Neural progenitor cell (in vitro differentiated cells): ENCODE measurements at places on chromosomes 6 and 20. TPM values are rescaled to one million over a fixed set of nuclear protein-coding genes. Genes with fewer than 3 reads are reported as not detected.

- peak; percentile 61 for DNase-seq
- H3K36me3 ChIP-seq: no peaks in the 10 kb centered on the region
- no peak overlapping the region for H3K4me3 ChIP-seq
- no peak overlapping the region for H3K27ac ChIP-seq
- H3K27me3 ChIP-seq: no peaks in the 10 kb centered on the region
Observed at GRCh38 chr6:160088069-160088783, 33.4 kb upstream of the SLC22A1 start.

- DNase-seq: peak; percentile 27
- H3K36me3 ChIP-seq: no peaks in the 10 kb centered on the region
- peaks cover 18% of the 10 kb centered on the region for H3K4me1 ChIP-seq
- H3K27ac ChIP-seq: no peak overlapping the region
- H3K27me3 ChIP-seq: no peaks in the 10 kb centered on the region
- no peak overlapping the region for H3K4me3 ChIP-seq
Observed at GRCh38 chr6:72246926-72247325, 360.6 kb downstream of the RIMS1 start.

- DNase-seq: no peak
- no peaks in the 10 kb centered on the region for H3K27me3 ChIP-seq
- no peaks in the 10 kb centered on the region for H3K4me1 ChIP-seq
- H3K27ac ChIP-seq: no peak overlapping the region
Observed at GRCh38 chr20:38842026-38842425, 36.5 kb downstream of the PPP1R16B start.

SLC9A8 gene
- total RNA-seq: 4.1 and 6.3 TPM in 2 replicates

- no peaks in the 10 kb centered on the region for H3K4me1 ChIP-seq
- no peak overlapping the region for H3K27ac ChIP-seq
- no peaks in the 10 kb centered on the region for H3K27me3 ChIP-seq
- no peaks in the 10 kb centered on the region for H3K36me3 ChIP-seq
- no peak overlapping the region for H3K4me3 ChIP-seq
- no peak for DNase-seq
Observed at GRCh38 chr6:101203664-101204063, 189.8 kb upstream of the GRIK2 start.

GRCh38 chr6:122751326-122751725 is 28.2 kb upstream of the FABP7 start:
- no peaks in the 10 kb centered on the region for H3K36me3 ChIP-seq
- no peaks in the 10 kb centered on the region for H3K27me3 ChIP-seq
- H3K4me3 ChIP-seq: no peak overlapping the region
- H3K4me1 ChIP-seq: peaks cover 32% of the 10 kb centered on the region
- DNase-seq: no peak

FRS3 gene
- total RNA-seq: 1.9 and 5.3 TPM in 2 replicates
